Lung microvascular endothelial cell (primary cell): ENCODE measurements at places on chromosomes 1 and 21. TPM values are rescaled to one million over a fixed set of nuclear protein-coding genes. Genes with fewer than 3 reads are reported as not detected.

HPDL gene
- total RNA-seq = 0.60 and 1.3 TPM in 2 replicates

SPATA46 gene
- total RNA-seq = not detected in 2 replicates

DNA sequence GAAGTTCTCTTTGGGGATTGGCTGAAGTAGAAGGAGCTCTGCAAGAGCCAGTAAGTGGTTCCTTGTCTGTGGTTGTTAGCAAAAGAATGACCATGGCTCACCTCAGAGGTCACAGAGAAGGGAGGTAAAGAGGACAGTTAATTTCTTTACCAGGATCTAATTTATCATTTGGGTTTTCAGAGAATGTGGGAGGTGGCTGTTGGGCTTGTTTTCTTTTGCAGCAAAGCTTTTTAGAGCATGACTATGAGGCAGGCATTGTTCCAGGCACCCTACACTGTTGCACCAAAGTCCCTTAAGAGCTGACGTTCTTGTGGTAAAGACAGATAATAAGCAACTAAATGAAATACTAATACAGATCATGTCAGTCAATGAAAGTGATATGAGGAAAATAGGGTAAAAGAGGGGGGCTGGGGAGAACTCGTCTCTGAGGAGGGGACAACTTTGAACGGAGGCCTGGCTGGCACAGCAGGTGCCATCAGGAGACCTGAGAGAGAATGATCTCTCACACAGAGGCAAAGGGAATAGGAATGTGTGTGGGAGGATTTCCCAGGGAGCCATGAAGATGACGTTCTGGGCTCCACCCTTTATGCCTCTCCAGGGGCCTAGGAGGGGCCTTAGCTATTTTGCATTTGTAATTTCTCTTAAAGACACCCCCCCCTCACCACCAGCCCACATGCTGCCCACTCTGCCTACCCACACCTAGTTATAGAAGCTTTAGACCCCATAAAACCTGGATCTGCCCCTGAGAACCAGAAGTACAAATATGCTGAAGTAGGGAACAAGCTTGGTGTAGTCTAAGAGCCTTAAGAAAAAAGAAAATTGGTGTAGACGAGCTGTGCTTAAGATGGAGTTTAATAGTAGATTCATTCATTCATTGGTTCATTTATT is 177.5 kb downstream of the ROR1 start:
- no peak for DNase-seq

- DNase-seq = no peak
These were observed 248.8 kb upstream of the PBX1 start for GRCh38 chr1:164310166-164310565.

NES gene
- total RNA-seq = 32.9 and 57.3 TPM in 2 replicates

- DNase-seq = no peak
These were observed 59.9 kb downstream of the WNT9A start for GRCh38 chr1:227887697-227888403.

DNA sequence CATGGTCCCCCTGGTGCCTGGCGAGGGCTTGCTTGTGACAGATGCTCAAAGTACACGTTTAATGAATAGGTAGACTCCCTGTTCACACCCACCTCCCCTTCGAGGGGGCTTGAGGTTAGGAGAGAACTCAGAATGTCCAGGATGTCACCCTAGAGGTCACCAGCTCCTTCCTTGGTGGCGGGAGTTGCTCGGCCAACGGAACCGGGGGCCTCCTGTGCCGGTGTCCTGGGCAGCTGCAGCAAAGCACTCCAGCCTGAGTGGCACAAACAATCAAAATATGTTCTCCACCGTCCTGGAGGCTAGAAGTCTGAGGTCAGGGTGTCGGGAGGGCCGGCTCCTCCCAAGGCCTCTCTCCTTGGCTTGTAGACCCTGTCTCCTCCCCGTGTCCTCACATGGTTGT is 71.0 kb downstream of the AJAP1 start:
- DNase-seq = no peak

RAB4A gene
- 13.9 and 15.7 TPM in 2 replicates for total RNA-seq

- no peak for DNase-seq
These were observed 183.2 kb downstream of the GRIK3 start for GRCh38 chr1:36851087-36851486.

CYP4A22 gene
- not detected in 2 replicates for total RNA-seq

DNA sequence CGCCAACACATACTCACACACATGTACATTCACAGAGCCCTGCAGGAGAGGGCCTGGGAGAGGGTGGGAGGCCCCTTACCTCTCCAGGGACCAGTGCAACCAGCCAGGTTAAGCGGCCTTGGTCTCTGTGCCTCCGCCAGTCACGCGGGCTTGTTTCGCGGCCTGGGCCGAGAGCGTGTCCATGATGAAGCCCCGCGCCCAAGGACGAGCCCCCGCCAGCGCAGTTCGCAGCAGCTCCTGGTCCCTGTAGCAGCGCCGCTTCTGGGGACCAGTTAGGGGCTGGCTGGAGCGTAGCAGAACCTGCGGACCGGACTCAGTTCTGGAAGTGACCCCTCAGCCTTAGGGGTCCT is 7.3 kb upstream of the FAM167B start:
- DNase-seq = no peak

GRCh38 chr1:182601416-182601786 is 2.8 kb downstream of the RGS16 start:
- peak; percentile 81 for DNase-seq

DNA sequence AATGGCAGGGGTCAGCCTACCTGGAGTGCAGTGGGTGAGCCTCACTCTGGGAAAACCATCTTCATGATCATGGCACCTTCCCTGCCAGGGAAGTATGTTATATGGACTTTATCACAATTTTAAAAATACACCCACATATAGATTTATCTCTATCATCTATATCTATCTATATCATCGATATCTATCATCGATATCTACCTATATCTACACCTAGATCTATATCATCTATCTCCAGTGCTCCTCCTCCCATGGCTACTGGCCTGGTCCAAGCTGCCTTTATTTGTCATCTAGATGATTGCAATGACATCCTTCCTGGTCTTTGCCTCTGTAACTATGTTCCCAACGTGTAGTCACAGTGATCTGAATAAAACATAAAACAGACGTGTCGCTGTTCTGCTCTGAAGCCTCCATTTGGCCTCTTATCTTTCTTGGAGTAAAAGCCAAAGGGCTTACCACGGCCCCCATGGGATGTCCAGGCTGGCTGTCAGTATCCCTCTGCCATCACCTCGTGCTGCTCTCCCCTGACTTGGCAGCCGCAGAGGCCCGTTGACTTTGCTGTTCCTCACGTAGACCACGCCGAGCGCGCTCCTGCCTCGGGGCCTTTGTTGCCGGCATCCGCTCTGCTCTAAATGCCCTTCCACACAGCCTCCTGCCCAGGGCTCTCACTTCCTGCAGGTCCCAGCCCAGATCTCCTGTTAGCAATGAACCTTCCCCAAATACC is 20.6 kb upstream of the KIF26B start:
- no peak for DNase-seq

GRCh38 chr1:80582980-80583379 is 1217.8 kb upstream of the ADGRL2 start:
- no peak for DNase-seq

LCE1E gene
- total RNA-seq = not detected in 2 replicates

GRCh38 chr1:151167116-151167515 is 1.2 kb downstream of the SCNM1 start:
- DNase-seq = no peak

AVPR1B gene
- total RNA-seq = not detected in 2 replicates

ACBD3 gene
- 22.7 and 33.9 TPM in 2 replicates for total RNA-seq

ASPM gene
- total RNA-seq = 3.0 and 15.7 TPM in 2 replicates

GRCh38 chr1:88289401-88290102 is 394.5 kb upstream of the PKN2 start:
- no peak for DNase-seq

- DNase-seq = no peak
These were observed 5.7 kb upstream of the TTLL10 start for GRCh38 chr1:1167841-1168450.

DNA sequence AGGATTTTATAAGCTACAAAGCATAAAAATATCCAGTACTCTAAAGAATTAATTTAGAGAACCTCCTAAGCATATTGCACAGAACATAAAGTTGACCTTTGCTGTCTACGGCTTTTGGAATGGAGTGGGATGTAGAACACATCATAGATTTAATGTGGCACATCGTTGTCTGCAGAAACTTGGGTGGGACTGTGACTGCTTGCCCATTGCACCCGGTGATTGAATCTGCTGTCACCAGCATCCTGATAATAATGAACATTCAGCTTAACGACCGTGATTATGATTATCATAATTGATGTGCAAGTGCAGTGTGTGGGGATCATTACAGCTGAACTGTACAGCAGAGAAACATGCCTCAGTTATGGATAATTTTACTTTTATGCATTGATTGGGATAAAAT is 181.9 kb downstream of the SPATA17 start:
- no peak for DNase-seq

EFNA3 gene
- total RNA-seq = 0.79 and 1.3 TPM in 2 replicates

DNA sequence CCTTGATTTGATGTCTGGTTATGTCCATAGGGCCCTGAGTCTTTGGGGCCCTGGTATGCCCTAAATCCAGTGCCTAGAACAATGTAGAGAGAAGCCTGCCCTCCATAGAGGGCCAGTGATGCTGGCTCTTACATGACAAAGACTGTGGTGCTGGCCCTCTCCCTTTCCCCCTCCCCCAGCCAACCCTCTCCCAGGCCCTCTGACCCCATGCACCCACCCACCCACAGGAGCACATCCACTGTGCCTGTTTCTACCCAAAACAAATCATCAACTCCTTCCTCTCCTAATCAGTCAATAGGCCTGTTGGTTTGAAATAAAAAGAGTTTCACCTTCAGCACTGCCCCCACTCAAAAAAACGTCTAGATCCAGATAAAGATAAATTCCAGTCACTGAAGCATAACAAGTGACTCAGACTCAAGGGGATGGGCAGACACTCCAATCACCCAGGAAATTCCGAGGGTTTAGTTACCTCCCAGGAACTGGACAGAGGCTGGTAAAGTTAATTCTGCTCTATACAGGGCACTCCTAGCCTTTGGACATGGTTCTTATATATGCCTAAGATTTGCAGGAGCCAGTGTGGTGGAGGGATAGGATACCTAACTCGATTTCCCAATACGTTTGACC is 144.8 kb upstream of the VANGL1 start:
- DNase-seq = peak; percentile 15
